Activated T-cell treated with anti-CD3 and anti-CD28 coated beads, Interleukin-2, amount 50 U/mL, for 1 hour (primary cell): ENCODE measurements at places on chromosomes 7 and 10.

DNA sequence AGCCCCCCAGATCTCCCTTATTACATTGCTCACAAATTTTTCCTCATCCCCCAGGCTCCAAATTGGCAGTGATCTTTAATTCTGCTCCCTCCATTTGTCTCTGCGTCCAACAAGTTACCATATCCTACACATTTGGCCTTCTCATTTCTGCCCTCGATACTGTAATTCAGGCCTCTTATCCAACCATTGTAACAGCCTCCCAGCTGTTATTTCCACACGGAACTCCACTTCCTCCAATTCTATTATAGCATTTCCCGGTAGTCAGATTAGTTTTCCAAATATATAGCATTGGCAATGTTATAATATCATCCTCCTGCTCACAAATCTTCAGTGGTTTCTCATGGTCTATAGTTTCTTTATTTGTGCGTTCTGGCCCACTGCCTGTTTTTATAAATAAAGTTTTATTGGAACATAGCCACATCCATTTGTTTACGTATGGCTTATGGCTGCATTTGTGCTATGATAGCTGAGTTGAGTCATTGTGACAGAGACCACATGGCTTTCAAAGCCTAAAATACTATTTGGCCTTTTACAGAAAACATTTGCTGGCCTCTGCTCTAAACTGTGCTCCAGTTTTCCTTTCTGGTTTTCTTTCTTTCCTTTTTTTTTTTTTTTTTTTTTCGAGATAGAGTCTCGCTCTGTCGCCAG lies 126.5 kb upstream of the ZNF438 start:
- no peak for DNase-seq

- no peak for DNase-seq
Measured at GRCh38 chr7:16554518-16555236, 28.1 kb downstream of the LRRC72 start.

- no peak for DNase-seq
Measured at GRCh38 chr7:2575733-2576340, 17.1 kb downstream of the IQCE start.

- DNase-seq = no peak
Measured at GRCh38 chr10:11639362-11639761, 27.9 kb upstream of the USP6NL start.

GRCh38 chr7:52592698-52593097 lies 442.7 kb upstream of the POM121L12 start:
- DNase-seq = no peak

- no peak for DNase-seq
Measured at GRCh38 chr7:82443036-82443546, 486 bp downstream of the CACNA2D1 start.

DNA sequence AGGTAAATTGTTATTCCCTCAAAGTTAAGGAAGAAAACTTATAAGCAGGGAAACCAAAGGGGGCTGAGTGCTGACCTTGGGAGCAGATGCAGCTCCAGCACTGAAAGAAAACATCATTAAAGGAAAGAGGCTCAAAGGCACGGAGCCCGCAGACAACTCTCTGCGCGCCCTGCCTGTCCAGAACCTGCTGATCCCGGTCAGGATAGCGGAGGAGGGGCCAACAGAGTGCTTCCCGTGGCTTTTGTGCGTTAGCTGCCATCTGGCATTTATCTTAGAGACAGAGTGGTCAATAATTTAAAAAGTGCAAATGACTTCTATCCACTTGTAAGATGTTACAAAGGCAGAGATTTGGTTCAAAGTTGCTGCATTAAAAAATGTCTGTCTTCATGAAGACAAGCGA lies 162.1 kb downstream of the FANK1 start:
- DNase-seq = no peak

- DNase-seq = no peak
Measured at GRCh38 chr7:33900501-33900900, 4.8 kb upstream of the BMPER start.

GRCh38 chr7:46855851-46856250 lies 726.1 kb downstream of the TNS3 start:
- DNase-seq = no peak

DNA sequence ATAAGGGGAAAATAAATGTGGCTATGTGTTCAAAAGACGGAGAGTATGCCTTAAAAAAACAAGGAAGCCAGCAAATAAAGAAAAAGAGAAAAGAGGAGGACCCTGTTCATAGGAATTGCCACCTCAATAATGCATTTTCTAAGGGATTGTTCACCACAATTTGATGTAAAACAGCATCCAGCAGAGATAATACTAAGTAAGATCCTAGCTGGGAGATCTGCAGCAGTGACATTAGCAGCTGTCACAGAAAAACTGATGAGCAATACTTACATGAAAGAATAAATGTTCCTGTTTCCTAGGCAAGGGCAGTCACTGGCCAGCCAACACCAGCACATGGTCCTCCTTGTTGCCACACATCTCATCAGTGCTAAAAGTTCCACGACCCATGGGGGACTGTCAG lies 391.5 kb downstream of the SORCS1 start:
- no peak for DNase-seq

GRCh38 chr10:90222939-90223338 lies 521.5 kb downstream of the KIF20B start:
- DNase-seq = no peak

DNA sequence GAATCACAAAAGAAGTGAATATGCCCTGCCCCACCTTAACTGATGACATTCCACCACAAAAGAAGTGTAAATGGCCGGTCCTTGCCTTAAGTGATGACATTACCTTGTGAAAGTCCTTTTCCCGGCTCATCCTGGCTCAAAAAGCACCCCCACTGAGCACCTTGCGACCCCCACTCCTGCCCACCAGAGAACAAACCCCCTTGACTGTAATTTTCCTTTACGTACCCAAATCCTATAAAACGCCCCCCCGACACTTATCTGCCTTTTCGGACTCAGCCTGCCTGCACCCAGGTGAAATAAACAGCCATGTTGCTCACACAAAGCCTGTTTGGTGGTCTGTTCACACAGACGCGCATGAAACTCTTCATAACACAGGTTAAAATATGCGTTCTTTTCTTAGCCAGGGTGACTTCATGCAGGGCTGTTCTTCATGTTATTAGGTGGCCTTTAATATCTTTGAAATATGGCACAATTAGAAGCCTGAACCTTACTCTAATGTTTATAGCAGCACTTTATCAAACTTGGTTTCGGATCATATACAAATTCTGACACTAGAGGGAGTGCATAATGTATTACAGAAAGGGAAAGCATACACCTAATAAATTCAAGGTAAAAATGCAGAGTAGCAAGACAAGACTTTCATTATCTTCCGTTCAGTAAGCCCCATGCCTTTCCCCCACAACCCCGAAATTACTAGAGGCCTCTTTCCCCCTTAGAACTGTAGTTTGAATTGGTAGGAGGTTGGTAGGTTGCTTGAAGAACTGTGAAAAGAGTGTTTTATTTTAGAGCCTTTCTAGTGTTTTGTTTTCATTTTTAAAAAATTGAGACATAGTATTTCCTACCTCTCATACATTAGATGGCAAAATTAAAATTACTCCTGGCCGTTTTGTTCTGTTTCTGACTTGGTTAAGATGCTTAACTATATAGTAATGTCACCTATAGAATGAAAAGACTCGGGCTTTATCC lies 117.9 kb downstream of the NPY start:
- DNase-seq = no peak

- DNase-seq = no peak
Measured at GRCh38 chr10:96918214-96919002, 86.3 kb downstream of the LCOR start.

DNA sequence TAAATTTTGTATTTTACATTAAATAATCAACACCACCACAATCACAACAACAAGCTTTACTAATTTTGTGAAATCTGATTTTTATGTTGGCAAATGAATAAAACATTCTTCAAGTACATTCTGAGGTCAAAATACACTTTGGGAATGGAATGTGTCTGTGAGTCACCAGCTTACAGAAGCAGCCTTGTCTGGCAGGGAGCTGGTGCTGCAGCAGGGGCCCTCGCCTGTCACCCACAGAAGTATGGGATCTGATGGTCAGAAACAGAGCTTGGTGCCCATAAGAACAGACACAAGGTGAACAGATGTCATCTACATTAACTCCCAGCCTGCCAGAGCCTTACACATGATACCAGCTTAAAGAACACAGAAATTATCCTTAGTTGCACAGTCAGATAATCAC lies 496.9 kb downstream of the CCSER2 start:
- DNase-seq = no peak

DNA sequence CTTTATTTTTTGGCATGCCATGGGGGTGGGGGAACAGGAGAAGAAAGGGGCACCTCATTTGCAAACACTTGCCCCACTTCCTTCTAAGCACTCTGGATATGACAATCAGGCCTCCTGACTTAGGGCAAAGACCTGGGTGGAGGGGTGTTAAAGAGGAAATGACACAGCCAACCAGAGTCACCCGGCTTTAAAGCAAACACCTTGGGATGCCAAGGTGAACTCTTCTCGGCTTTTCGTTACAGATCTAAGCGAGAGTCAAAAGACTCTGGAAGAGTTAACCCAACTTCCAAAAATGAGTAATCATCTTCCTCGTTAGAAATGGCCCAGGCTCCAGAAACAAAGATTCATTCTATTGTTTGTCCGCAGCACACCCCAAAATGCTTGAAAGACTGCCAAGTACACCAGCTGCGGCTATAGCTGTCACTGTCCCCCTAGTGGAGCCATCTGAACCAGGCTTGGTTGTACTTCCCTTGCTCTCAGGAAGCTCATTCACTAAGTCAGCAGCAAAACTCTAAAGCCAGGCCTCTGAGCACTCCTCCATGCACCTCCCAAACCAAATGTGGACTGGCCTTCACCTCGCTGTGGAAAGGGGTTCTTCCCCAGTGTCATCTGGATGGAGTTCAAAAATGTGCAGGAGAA lies 24.8 kb downstream of the FAM53B start:
- peak; percentile 62 for DNase-seq

- DNase-seq = no peak
Measured at GRCh38 chr7:143177374-143178119, 5.7 kb upstream of the TAS2R39 start.

DNA sequence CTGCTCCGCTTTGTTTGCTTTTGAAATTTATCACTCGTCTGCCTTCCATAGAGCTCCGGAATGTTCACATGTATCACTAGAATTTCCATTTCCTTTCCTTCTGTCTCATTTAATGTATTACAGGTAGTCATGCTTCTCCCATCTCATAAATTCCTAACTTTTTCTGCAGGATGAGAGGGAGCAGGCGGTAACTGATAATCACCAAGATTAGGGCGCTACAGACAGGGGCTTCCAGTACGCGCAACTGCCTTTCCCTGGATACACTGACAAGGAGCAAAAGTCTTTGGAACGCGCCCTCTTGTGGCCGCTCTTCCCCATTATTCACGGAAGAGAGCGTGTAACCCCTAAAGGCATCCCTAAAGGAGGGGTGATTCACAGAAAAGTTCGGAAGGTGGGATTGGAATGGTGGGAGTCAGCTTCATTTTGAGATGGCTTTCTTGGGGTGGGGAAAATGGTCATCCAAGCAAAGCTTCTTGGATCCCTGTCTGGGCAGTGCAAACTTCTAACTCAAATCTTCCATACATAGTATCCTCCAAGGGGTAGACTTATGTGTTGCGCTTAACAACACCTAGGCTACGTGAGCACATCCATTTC lies 6.5 kb downstream of the INHBA start:
- DNase-seq = no peak

GRCh38 chr10:124043310-124044142 lies 49.9 kb downstream of the CHST15 start:
- no peak for DNase-seq

- no peak for DNase-seq
Measured at GRCh38 chr10:43863859-43864591, 215.3 kb upstream of the ZNF32 start.

DNA sequence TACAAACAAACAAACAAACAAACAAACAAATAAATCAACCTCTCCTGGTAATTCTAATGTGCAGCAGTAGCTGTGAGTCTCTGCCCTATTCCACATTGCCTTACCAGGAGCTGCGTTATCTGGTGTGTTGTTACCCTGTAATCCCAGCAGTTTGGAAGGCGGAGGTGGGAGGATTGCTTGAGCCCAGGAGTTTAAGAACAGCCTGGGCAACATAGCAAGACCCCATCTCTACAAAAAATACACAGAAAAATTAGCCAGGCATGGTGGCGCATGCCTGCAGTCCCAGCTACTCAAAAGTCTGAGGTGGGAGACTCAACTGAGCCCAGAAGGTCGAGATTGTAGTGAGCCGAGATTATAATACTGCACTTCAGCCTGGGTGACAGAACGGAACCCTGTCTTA lies 192.7 kb downstream of the EXOC4 start:
- no peak for DNase-seq

DNA sequence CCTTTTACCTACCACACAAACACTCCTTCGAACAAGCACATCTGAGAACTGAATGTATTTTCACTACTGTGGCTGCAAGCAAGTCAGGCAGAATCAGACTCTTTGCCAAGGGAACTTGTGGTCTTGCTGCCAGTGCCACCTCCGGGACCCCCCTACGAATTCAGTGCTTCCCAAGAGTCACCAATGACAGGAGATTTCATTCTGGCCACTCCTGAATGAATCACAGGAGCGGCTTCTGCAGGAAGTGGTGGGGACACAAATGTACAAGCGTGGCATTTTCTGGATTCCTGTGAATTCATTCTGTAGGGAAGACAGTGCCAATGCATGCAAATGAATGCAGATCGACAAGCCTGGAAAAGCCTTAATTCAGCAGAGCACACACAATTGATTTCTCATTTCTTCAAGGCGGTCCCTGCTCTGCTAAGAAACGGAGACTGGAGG lies 161.2 kb downstream of the CAMK1D start:
- no peak for DNase-seq

DNA sequence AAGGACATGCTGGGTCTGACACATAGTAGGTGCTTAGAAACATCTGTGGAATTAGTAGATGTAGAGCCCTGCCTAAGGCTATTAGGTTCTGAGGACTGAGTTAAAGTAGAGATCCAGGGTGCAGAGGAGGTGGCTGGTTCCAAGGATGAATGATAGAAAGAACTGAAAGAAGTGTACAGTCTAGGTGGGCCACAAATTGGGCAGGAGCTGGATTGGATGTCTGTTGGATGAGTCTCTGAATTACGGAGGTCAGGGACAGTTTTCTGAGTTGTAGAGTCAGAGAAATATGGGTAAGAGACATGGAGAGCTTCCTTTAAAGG lies 2.0 kb upstream of the SAMD8 start:
- no peak for DNase-seq

DNA sequence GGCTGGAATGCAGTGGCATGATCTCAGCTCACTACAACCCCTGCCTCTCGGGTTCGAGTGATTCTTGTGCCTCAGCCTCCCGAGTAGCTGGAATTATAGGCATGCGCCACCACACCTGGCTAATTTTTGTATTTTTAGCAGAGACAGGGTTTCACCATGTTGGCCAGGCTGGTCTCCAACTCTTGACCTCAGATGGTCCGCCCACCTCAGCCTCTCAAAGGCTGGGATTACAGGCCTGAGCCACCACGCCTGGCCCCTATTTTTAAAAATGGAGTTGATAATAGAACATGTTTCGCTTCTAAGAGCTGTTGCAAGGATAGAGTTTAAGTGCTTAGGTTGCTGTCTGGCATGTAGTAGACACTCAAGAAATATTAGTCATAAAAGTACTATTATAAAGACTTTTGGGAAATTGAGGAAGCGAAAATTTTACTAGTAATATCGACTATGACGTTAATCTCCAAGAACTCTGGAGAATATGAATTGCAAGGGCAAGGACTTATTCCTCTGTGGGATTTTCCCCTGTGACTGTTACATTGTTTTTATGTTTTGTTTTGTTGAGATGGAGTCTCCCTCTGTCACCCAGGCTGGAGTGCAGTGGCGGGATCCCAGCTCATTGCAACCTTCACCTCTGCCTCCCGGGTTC lies 7.9 kb downstream of the GTF2I start:
- no peak for DNase-seq

- DNase-seq = no peak
Measured at GRCh38 chr10:126207313-126207771, 180.9 kb downstream of the ADAM12 start.
